ENCODE measurements at places on chromosomes 5 and 9. TPM values are rescaled to one million over a fixed set of nuclear protein-coding genes. Genes with fewer than 3 reads are reported as not detected.
A peak's percentile ranks its signal among the peaks of the same experiment; 100 is the strongest.

GRCh38 chr5:137735555-137736284 is at the start of gene KLHL3:
TSS of gene KLHL3 (minus strand) at chr5:137736089. CDS start at chr5:137735646, 443 bp downstream.
- peak; percentile 55 for DNase-seq

DNA sequence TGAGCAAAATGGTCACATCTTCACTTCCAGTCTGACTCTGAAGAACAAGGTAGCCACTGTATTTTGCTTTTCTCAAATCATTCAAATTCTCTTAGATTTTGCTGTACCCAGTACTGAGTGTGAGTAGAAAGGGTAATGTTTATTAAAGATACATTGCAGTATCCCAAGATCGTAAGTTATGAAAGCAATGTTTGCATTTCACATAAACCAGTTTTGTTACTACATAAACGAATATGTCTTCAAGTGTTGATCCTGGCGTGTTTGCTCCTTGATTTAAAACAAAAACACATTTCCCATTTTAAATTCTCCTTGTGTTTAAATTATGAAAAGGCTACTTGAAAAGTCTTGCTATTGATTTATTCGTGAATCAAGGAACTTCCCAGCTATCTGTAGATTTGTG is 22.0 kb downstream of the SNX30 start:
- DNase-seq: no peak

DNA sequence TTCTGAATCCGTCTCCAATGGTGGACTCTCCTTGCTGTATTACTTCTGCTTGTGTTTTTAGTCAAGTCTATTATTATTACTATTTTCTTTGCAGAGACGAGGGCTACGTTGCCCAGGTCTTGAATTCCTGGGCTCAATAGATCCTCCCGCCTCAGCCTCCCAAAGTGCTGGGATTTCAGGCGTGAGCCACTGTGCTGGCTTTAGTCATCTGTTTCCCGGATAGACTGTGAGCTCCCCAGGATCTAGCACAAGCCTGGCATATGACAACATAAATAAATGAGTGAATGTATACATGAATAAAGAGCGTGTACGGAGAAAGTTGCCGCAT is 439 bp upstream of the DDX46 start:
- DNase-seq: no peak

DNA sequence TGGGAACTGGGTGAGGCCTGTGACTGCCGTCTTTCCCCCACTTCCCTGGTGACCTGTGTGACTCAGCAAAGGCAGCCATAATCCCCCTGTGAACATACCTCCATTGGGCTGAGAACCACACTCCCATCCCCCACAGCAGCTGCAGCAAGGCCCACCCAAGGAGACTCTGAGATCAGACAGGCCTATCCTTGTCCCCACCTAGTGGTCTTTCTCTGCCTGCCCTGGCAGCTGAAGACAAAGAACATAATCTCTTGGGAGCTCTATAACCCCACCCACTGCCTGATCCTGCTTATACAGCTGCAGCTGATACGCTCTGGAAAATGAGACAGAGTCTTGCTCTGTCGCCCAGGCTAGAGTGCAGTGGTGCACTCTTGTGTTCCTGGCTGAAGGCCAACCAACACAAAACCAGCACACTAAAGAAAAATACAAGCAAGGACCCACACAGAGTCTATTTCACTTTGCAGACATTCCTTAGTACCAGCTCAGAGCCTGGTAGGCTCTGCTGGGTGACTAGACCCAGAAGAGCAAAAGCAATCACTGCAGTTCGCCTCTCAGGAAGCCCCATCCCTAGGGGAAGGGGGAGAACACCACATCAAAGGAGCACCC is 106.7 kb downstream of the MCTP1 start:
- no peak for DNase-seq

GRCh38 chr5:88552426-88552825 is 283.8 kb upstream of the TMEM161B start:
- no peak for DNase-seq

CCL28 gene
- 1.2 TPM for total RNA-seq

- no peak for DNase-seq
Measured at GRCh38 chr5:146644831-146645230, 128.8 kb upstream of the GPR151 start.

GRCh38 chr5:36392818-36393217 is 91.1 kb upstream of the RANBP3L start:
- DNase-seq: no peak

GRCh38 chr5:91179018-91179417 is 204.1 kb downstream of the ARRDC3 start:
- DNase-seq: no peak

HAVCR1 gene
- total RNA-seq: 1.7 TPM

DNA sequence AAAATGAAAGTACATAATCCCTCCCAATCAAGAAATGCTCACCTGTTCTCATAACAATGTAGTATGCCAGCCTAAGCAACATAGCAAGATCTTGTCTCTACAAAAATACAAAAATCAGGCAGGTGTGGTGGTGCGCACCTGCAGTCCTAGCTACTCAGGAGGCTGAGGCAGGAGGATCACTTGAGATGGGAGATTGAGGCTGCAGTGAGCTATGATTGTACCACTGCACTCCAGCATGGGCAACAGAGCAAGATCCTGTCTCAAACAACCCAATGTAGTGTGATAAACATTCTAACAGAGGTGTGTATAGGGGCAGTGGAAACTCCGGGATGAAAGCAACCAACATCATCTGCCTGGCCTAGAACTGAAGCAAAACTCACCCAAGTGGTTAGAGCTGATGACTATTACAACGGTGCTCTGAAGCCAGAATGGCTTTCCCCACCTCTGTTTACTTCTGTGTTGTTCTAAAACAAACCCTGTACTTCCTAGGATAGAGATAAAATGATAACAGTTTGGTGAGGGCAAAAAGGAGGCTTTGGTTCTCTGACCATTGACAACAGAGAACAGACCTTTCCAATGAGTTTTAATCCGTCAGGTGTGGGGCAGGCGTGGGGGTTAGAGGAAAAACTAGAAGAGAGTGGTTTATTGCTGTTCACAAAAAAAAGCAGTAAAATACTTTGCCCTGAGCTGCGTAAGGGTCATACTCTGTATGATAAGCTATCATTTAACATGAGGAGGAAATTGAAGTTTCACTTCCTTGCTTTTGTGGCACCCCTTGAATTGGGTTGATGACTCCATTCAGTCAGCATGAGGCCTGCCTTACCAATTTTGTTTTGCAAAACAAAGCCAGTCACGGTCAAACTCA is 18.9 kb downstream of the WNT8A start:
- no peak for DNase-seq

DNA sequence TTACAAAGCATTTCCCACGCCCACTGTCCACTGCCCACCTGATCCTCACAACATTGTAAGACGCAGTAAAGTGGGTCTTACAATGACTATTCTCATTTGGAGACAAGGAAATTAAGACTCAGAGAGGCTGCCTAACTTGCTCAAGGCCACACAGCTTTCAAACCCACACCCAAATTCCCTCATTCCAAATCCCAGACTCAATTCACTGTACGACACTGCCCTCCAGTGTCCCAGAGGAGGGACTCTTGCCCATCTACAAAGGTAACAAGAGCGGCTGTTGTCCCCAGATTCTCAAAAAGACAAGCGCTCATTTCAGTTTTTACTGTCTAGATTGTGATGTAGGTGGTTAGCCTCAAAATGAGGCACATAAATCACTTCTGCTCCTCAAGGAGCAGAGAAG is 184.6 kb downstream of the ACTL7B start:
- DNase-seq: no peak

- DNase-seq: no peak
Measured at GRCh38 chr9:4289411-4290326, 10.2 kb downstream of the GLIS3 start.

DNA sequence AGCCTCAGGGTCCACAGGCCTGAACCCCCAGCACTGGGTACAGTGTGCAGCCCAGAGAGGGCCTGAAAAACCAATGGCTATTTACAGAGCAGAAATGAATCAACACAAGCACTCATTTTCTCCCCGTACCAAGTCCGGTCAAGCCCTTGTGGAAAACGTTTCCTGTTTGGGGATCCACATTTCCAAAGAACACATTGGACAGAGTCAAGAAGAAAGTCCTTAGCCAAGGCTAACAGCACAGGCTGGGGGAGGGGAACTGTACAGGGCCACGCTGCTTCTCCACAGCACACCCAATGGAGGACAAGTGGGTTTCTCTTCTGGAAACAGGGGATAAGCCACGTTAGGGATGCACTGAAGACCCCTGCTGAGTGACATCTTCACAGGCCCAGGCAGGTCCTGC is 62.3 kb downstream of the NSUN2 start:
- DNase-seq: no peak

DNA sequence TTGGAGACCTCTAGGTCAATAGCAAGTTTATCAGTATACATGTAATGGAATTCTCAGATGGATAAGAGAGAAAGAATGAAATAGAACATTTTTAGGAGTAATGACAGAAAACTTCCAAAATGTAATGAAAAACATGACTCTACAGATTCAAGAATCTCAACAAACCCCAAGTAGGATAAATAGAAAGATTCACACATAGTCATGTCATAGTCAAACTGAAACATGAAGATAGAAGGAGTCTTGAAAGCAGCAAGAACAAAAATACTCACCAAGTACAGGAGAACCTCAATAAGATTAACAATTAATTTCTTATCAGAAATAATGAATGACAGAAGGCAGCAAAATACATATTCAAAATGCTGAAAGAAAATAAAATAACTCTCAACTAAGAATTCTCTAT is 164.5 kb downstream of the SPATA31D1 start:
- no peak for DNase-seq

DNA sequence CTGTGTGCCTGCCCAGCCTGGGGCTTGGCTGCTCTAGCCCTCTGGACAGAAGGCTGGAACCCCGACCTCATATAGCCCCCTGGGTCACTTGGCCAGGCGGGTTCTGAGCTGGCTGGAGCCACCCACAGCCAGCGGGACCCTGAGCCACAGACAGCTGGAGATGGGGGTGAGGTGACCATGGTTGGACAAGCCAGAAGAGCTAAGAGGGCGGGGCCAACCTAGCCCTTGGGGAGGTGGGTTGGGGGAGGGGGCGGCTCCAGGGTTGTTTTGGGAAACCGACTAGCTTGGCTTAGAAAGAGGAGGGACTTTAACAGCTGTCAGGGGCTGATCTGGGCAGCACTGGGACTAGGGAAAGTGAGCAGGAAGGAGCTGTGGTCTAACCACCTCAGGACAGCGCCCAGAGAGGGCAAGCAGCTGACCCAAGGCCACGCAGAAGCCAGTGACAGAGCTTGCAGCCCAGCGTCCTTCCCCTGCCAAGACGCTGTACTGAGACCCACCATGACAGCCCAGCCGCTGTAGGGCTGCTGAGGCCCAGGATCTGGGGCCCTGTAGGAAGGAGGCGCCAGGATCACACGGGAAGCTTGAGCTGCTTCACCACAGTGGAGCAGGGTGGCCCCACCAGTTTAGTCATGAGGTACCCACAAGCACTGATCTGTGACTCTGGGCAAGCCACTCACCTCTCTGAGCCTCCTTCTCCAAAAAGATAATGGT is 2.2 kb downstream of the AIF1L start:
- DNase-seq: no peak

GRCh38 chr5:147690595-147690994 is 91.9 kb downstream of the JAKMIP2 start:
- DNase-seq: no peak

GRCh38 chr5:132807163-132807838 is 5.8 kb upstream of the SOWAHA start:
- no peak for DNase-seq

GRCh38 chr9:5621327-5621726 is 7.6 kb upstream of the RIC1 start:
- no peak for DNase-seq

LPCAT1 gene
- 40.5 TPM for total RNA-seq

CSF1R gene
- 35.1 TPM for total RNA-seq

EDIL3 gene
- 234 TPM for total RNA-seq

GRCh38 chr5:40278881-40279280 is 400.8 kb upstream of the PTGER4 start:
- DNase-seq: no peak

- DNase-seq: no peak
Measured at GRCh38 chr5:131563434-131564228, 71.4 kb downstream of the RAPGEF6 start.

DNA sequence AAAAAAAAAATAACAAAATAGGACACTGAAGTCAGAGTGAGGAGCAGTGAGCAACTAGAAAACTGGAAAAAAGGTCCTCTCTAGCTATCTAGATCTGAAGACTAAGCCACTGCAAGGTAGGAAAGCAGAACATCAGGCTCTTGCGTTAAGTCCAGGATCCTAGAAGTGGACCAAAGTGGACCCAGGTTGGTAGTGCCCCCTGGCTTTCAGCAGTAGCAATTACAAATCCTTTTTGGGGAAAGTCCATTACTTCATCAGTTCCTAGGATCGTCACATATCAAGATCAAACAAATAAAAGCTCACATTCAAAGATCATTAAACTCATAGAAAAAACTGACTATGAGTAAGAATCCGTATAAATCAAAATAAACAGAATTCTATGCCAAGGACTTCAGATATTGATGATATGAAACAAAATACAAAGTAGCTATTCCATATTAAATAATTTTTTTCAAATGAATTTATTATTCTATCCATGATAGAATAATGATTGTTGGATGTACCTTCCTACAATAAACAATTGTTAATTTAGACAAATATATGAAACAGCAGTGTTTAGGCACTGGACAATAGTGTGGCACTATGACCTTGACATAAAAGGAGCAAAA is 6.5 kb upstream of the RICTOR start:
- no peak for DNase-seq

SLC22A5 gene
- total RNA-seq: 17.3 TPM

NR2F1-AS1 gene
- total RNA-seq: 96.6 TPM

GRCh38 chr5:122056913-122057312 is 21.1 kb downstream of the LOX start:
- DNase-seq: no peak

LCN6 gene
- total RNA-seq: 0.74 TPM

- no peak for DNase-seq
Measured at GRCh38 chr9:99050292-99050911, 54.5 kb upstream of the TGFBR1 start.

DNA sequence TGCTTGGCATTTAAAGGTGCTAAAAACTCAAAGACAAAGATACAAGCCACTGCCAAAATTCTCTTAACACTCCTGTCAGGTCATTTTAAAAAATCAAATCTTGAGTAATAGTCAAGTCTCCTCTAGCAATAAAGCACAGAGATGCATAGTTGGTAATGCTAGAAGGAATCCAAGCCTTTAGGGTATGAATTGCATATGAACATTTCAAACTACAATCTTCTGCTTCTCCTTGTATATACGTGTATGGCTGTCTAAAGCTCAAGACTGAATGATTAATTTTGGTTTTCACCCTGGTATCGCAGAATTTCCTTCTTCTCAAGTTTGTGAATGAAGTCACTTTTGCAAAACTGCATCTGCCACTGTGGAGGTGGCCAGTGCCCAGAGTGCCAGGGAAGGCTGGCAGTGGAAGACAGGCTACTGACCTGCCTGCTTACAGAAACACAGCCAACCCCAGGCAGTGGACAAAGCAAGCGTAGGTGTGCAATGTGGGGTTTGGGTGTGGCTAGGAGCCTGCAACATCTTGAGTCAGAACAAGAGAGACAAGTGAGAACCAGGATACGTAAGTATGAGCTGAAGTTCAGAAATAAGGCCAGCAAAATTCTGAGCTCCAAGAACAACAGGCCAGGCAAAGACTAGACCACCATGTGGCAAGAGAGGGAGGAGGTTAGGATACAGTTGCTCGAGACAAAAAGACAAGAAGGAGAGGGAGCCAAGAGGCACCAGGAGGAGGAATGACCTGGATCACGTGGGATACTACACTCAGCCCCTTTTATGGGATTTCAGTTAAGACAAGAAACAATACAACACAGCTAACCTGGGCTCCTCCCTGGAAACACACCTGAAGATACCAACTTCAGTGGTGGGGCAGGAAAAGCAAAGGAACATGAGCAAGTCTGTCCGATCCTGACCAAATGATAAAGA is 22.6 kb downstream of the MYO10 start:
- DNase-seq: no peak

FREM1 gene
- total RNA-seq: 5.5 TPM
